Esophagus muscularis mucosa (tissue), 4 donors: ENCODE measurements at places on chromosomes 1 and 21. TPM values are rescaled to one million over a fixed set of nuclear protein-coding genes. Genes with fewer than 3 reads are reported as not detected.

Gene MAP10
- 1.0 TPM for total RNA-seq

DNA sequence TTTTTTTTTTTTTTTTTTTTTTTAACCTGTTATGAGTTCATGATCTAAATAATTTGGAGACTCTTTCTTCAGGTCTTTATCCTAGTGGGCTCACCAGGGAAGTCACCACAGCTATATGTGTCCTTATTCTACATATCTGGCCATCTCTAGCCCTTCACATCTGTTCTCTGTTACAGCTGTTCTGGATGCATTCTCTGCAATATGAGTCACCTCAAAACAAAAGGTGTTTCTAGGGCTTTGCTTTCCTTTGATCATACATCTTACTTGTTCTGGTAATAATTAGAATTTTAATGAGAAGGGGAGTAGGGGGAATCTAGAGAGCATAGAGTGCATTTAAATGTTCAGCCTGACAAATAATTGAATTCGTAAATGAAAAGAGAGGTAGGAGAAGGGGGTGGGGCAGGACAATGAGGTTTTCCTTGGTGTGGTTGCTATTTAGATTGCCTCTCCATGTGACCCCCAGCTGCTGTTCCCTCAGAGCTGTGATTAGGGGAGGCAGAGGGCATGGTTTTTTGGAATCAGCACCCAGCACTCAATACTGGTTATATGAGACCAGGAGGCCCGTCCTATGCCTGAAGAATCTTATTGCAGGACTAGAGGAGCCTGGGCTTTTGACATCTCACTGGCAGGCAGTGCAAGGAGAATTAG lies 8.0 kb downstream of the SYT6 start:
- H3K27ac ChIP-seq, result no peak overlapping the region
- no peaks in the 10 kb centered on the region for H3K4me1 ChIP-seq
- no peaks in the 10 kb centered on the region for H3K36me3 ChIP-seq
- H3K4me3 ChIP-seq, result no peak overlapping the region

GRCh38 chr1:29550119-29550841 lies 314.0 kb downstream of the PTPRU start:
- no peak for DNase-seq
- H3K36me3 ChIP-seq, result no peaks in the 10 kb centered on the region
- H3K4me1 ChIP-seq, result no peaks in the 10 kb centered on the region
- H3K4me3 ChIP-seq, result no peak overlapping the region
- no peaks in the 10 kb centered on the region for H3K27me3 ChIP-seq

DNA sequence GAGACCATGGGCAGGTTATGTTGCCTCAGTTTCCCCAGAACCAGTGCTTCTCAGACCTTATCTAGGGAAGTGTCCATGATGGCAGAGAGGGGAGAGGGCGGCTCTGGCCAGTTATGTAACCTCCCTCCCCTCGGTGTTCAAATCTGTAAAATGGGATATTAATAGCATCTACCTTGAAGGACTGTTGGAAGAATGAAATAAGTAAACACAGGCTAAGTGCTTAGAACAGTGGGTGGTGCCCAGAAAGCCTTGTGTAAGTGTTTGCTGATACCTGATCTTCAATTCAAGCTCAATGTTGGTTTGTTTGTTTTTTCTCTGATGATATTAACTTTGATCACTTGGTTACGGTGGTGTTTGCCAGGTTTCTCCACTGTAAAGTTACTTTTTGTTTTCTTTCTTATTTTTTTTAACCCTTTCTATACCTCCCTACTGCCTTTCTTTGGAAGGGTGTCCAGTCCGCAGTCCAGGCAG lies 34.9 kb downstream of the EPHA2 start:
- H3K4me1 ChIP-seq, result peaks cover 12% of the 10 kb centered on the region
- no peaks in the 10 kb centered on the region for H3K27me3 ChIP-seq
- no peak overlapping the region for H3K4me3 ChIP-seq
- H3K27ac ChIP-seq, result no peak overlapping the region
- H3K36me3 ChIP-seq, result peaks cover 5% of the 10 kb centered on the region

GRCh38 chr1:46747683-46748288 lies 28.9 kb upstream of the EFCAB14 start:
- peaks cover 6% of the 10 kb centered on the region for H3K4me1 ChIP-seq
- H3K27ac ChIP-seq, result no peak overlapping the region
- DNase-seq, result peak; percentile 88
- no peak overlapping the region for H3K4me3 ChIP-seq

DNA sequence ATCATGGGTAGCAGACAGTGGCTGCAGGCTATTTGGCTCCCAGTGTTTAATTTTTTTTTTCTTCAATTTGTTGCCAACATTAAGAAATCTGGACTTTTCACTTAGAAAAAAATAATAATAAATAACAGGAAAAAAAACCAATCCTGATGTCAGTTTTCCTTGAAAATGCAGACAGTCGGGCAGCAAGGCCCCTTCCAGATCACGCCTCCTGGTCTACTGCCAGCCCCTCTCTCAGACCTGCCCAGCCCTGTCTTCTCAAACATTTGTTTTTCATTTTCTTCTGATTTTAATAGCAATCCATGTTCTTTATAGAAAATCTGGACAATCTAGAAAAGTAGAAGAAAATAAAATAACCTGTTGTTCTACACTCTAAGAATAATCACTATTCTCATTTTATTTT lies 15.5 kb downstream of the IFNGR2 start:
- no peak overlapping the region for H3K4me3 ChIP-seq
- no peaks in the 10 kb centered on the region for H3K27me3 ChIP-seq
- no peak for DNase-seq
- H3K27ac ChIP-seq, result peak overlapping the region; percentile 60
- peaks cover 33% of the 10 kb centered on the region for H3K4me1 ChIP-seq
- peaks cover 79% of the 10 kb centered on the region for H3K36me3 ChIP-seq

GRCh38 chr1:33996281-33996680 lies 132.4 kb downstream of the HMGB4 start:
- DNase-seq, result no peak
- H3K4me1 ChIP-seq, result no peaks in the 10 kb centered on the region
- H3K4me3 ChIP-seq, result no peak overlapping the region
- no peaks in the 10 kb centered on the region for H3K27me3 ChIP-seq
- no peaks in the 10 kb centered on the region for H3K36me3 ChIP-seq
- no peak overlapping the region for H3K27ac ChIP-seq

GRCh38 chr21:35239811-35240219 lies 190.7 kb upstream of the RUNX1 start:
- no peaks in the 10 kb centered on the region for H3K36me3 ChIP-seq
- no peaks in the 10 kb centered on the region for H3K27me3 ChIP-seq
- H3K4me1 ChIP-seq, result no peaks in the 10 kb centered on the region
- H3K27ac ChIP-seq, result no peak overlapping the region
- no peak for DNase-seq

- DNase-seq, result no peak
- peak overlapping the region; percentile 48 for H3K27ac ChIP-seq
- peaks cover 21% of the 10 kb centered on the region for H3K4me1 ChIP-seq
- H3K27me3 ChIP-seq, result no peaks in the 10 kb centered on the region
Observed at GRCh38 chr1:184635347-184635979, 119.2 kb downstream of the EDEM3 start.

DNA sequence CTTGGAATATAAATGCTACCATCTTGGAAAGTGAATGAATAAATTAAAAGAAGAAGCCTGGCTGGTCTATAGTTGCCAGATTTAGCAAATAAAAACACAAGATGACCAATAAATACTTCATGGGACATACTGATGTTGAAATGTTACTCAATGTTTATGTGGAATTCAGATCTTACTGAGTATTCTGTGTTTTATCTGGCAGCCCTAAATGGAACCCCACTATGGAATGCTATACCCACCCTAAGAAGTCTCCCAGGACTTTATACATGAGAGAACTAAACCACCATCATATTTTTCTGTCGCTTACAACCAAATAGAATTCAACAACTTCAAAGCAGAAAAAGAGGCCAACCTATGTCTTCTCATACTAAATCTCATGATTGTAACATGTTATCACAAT lies 177.6 kb upstream of the HMCN1 start:
- H3K27me3 ChIP-seq, result no peaks in the 10 kb centered on the region
- H3K27ac ChIP-seq, result no peak overlapping the region
- H3K36me3 ChIP-seq, result no peaks in the 10 kb centered on the region

DNA sequence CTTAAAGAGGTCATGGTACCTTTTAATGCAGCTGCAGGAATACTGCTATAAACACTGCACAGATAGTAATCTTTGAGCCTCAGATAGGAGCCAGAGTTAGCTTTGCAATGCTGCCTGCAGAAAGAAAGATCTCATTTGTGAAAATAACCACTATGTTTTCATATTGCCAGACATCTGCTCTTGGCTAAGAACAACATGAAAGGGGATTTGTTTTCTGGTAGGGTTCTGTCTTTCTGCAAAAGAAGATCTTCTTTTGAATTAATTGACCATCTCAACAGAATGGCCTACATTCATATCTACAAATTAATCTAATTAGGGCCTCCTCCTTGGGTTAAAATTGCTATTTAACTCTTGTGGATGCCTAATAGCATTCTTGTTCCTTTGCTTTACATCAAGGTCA lies 177.6 kb upstream of the DPYD start:
- H3K4me1 ChIP-seq, result no peaks in the 10 kb centered on the region
- no peaks in the 10 kb centered on the region for H3K27me3 ChIP-seq
- no peak overlapping the region for H3K27ac ChIP-seq
- no peak overlapping the region for H3K4me3 ChIP-seq

GRCh38 chr1:25695090-25695770 lies 78.6 kb downstream of the MAN1C1 start:
- H3K36me3 ChIP-seq, result no peaks in the 10 kb centered on the region
- H3K4me3 ChIP-seq, result no peak overlapping the region
- H3K27me3 ChIP-seq, result no peaks in the 10 kb centered on the region

- H3K27me3 ChIP-seq, result no peaks in the 10 kb centered on the region
- no peak overlapping the region for H3K27ac ChIP-seq
- H3K4me1 ChIP-seq, result no peaks in the 10 kb centered on the region
- no peak for DNase-seq
Observed at GRCh38 chr21:15355066-15355465, 290.3 kb upstream of the NRIP1 start.
